ENCODE measurements at places on chromosomes 3 and 15.

GRCh38 chr3:72284471-72284870 is 499.5 kb upstream of the PROK2 start:
- no peak for DNase-seq

DNA sequence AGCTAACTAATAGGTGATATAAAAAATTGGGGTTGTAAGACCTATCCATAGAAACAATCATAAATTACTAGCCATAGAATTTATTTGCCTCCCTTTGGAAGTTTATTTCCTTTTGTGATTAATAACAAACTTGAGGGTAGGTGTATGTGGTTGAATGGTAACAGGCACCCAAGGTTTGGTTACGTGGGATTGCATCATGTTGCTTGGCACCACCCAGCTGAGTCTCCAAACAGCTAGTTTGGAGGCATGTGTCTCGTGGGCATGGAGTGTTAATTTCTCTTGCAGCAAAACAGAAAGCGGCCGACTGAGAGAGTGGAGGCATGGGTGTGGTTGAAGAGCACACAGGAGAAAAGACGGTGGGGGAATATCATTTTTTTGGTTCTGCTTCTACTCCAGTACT is 441.4 kb downstream of the CNTN4 start:
- no peak for DNase-seq

GRCh38 chr3:61645148-61645547 is 83.8 kb downstream of the PTPRG start:
- no peak for DNase-seq

DNA sequence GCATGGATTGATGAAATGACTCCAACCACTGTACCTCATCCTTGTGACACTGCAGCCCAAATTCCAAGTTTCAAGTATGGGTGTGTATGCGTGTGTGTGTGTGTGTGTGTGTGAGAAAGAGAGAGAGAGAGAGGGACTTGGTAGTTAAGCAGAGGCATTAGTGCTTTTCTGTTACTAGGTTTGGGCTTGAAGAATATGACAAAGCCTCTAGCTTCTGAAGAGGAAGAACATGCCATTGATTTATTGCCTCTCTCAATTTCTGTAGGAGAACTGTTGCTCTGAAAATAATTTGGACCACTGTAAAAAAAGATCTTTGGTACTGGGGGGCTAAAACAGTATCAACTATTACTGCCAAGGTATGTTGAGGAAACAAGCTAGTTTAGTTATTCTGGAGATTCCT is 139.2 kb downstream of the AQP9 start:
- no peak for DNase-seq

GRCh38 chr3:63892773-63893352 is 19.3 kb downstream of the SCAANT1 start:
- no peak for DNase-seq

Measured in stimulated activated CD4-positive, alpha-beta T cell treated with anti-CD3 and anti-CD28 coated beads, Interleukin-1b, Interleukin-23, amount 100 ng/mL, for 48 hours (primary cell).